Lower lobe of right lung (tissue), 2 donors: ENCODE measurements at places on chromosomes 4 and X.

- no peak overlapping the region for H3K27ac ChIP-seq
- no peak overlapping the region for H3K4me3 ChIP-seq
- no peaks in the 10 kb centered on the region for H3K36me3 ChIP-seq
Measured at GRCh38 chr4:52197306-52197705, 146.2 kb downstream of the SPATA18 start.

DNA sequence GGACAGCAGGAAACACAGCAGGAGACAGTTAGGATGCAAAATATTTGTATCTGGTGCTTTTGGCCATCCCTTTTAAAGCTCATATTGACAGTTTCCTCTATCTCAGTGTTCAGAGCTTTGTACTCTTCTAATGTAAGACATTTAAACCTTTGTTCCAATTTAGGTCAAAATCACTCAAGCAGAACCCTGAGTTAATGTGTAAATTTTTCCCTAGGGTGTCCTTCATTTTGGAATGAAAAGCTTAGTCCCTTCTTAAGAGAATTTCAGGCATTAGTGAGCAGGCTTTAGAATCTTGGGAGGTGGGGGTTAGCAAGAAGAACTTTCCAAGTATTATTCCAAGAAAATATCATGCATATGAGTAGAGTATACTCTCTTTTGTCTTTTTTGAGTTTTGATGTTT lies 188.7 kb downstream of the GBA3 start:
- DNase-seq, result no peak
- no peaks in the 10 kb centered on the region for H3K27me3 ChIP-seq
- H3K36me3 ChIP-seq, result no peaks in the 10 kb centered on the region
- no peak overlapping the region for H3K4me3 ChIP-seq
- H3K27ac ChIP-seq, result no peak overlapping the region
- no peaks in the 10 kb centered on the region for H3K4me1 ChIP-seq

DNA sequence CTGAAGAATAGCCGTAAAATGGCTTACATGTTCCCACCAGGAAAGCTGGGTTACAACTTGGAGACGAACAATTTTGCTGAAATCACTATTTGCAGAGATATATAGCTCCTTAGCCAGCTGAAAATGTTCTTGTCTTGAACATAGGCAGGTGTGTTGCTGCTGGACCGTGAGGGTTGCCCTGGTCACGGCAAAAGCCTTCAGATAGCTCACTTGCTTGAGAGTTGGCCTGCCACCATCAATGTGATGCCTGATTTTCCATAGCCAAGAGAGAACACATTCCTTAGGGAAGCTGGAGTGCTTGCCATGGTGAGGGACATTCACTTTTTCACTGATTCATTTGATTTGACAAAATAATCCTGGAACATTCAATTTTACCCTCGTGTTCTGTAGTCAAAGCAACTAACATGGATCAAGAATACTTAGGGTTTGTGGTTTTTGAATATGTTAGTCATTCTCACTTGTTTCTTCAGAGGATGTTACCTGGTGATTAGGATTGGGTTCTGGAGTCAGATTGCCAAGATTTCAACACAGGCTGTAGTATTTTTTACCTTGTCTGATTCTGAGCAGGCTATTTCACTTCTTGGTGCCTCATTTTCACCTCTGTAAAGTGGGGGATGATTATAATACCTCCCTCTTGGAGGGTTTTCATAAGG lies 536.9 kb downstream of the RAPGEF2 start:
- no peak overlapping the region for H3K27ac ChIP-seq
- no peaks in the 10 kb centered on the region for H3K36me3 ChIP-seq
- H3K4me1 ChIP-seq, result no peaks in the 10 kb centered on the region
- no peak overlapping the region for H3K4me3 ChIP-seq
- DNase-seq, result no peak

DNA sequence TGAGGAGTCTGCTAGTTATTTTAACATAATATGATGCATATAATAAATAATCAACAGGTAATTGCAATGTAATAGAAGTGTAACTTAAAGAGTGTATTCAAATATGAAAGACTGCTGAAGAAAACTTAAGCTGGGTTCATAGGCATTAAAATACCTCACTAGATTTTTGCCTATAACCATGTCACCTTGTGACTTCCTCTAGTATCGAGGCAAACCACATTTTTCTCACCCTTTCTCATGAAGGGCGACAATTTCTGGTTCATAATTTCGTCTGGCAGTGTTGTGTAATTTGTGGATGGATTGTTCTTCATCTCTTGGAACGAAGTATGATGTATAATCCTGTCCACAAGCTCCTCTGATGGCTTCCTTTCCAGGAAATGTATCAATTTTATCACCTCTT lies 16.0 kb downstream of the SULT1E1 start:
- no peak overlapping the region for H3K27ac ChIP-seq
- no peaks in the 10 kb centered on the region for H3K36me3 ChIP-seq
- DNase-seq, result no peak

GRCh38 chr4:6909970-6910339 lies 329 bp downstream of the TBC1D14 start:
- H3K27me3 ChIP-seq, result no peaks in the 10 kb centered on the region
- no peaks in the 10 kb centered on the region for H3K36me3 ChIP-seq
- H3K27ac ChIP-seq, result peak overlapping the region; percentile 97
- DNase-seq, result peak; percentile 77
- peak overlapping the region; percentile 90 for H3K4me3 ChIP-seq

- H3K36me3 ChIP-seq, result no peaks in the 10 kb centered on the region
- no peak overlapping the region for H3K27ac ChIP-seq
- H3K4me3 ChIP-seq, result no peak overlapping the region
Measured at GRCh38 chr4:82758701-82759685, 39.6 kb downstream of the SCD5 start.

- H3K36me3 ChIP-seq, result no peaks in the 10 kb centered on the region
- no peak overlapping the region for H3K27ac ChIP-seq
- H3K27me3 ChIP-seq, result no peaks in the 10 kb centered on the region
- H3K4me3 ChIP-seq, result no peak overlapping the region
- H3K4me1 ChIP-seq, result no peaks in the 10 kb centered on the region
- no peak for DNase-seq
Measured at GRCh38 chr4:158580064-158580463, 58.4 kb downstream of the RXFP1 start.

GRCh38 chr4:92299152-92299551 lies 4.6 kb upstream of the GRID2 start:
- no peaks in the 10 kb centered on the region for H3K36me3 ChIP-seq
- peaks cover under 1% of the 10 kb centered on the region for H3K4me1 ChIP-seq
- H3K4me3 ChIP-seq, result no peak overlapping the region
- peaks cover 18% of the 10 kb centered on the region for H3K27me3 ChIP-seq
- DNase-seq, result no peak

- H3K27ac ChIP-seq, result no peak overlapping the region
- no peak overlapping the region for H3K4me3 ChIP-seq
- no peaks in the 10 kb centered on the region for H3K4me1 ChIP-seq
- H3K27me3 ChIP-seq, result no peaks in the 10 kb centered on the region
Measured at GRCh38 chr4:13409324-13409723, 74.8 kb downstream of the RAB28 start.

DNA sequence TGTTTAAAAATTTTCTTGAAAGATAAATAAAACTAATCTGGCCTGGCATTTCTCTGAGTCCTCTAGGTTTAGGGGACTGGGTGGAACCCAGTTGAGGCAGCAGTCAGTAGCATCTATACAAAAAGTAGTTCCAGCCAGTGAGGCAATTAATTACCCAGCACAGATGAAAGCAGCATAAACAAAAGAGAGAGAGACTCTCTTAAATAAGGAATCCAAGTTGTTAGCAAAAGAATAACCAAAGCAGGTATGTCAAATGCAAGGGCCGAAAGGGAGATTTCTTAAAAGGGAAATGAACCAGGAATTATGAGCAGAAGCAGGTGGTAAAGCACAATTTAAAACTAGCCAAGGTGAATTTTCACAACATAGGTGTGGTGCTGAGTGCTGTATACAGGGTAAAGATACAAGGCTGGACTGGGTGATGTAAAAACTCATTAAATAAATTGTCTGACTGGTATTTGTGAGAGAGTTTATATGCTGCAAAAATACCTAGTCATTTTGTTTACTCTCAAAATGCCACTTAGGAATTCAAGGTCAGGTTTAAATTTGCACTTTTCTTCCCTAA lies 94.6 kb upstream of the GALNT7 start:
- no peak overlapping the region for H3K27ac ChIP-seq
- DNase-seq, result no peak
- no peaks in the 10 kb centered on the region for H3K4me1 ChIP-seq
- H3K36me3 ChIP-seq, result no peaks in the 10 kb centered on the region

DNA sequence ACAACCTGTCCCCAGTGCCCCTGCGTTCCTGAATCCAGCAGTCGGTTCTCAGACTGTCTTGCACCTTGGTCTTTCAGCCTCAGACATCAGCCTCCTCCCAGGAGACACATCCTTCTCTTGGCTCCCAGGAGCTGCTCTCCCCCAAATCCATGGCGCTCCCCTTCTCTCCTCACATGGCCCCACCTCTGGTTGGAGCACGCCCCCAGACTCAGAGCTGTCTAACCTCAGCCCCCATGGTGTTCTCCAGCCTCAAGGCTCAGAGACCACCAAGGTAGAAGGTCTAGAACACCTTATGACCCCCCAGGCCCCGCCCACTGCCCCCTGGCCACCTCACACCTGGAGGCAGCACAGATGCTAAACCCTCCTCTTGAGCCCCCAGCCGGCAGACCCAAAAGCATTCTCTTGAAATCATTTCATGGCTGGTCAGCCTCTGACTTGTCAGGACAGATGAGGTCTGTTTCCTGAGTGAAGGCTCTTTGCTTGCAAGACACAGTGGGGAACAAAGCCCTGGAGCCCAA lies 47.9 kb downstream of the ADRA2C start:
- H3K4me1 ChIP-seq, result no peaks in the 10 kb centered on the region
- peak; percentile 41 for DNase-seq
- H3K27me3 ChIP-seq, result peaks cover 20% of the 10 kb centered on the region
- H3K4me3 ChIP-seq, result no peak overlapping the region

- H3K27me3 ChIP-seq, result no peaks in the 10 kb centered on the region
- no peak overlapping the region for H3K4me3 ChIP-seq
- DNase-seq, result no peak
- H3K4me1 ChIP-seq, result no peaks in the 10 kb centered on the region
- H3K36me3 ChIP-seq, result no peaks in the 10 kb centered on the region
Measured at GRCh38 chrX:95762716-95763115, 921.9 kb upstream of the DIAPH2 start.

DNA sequence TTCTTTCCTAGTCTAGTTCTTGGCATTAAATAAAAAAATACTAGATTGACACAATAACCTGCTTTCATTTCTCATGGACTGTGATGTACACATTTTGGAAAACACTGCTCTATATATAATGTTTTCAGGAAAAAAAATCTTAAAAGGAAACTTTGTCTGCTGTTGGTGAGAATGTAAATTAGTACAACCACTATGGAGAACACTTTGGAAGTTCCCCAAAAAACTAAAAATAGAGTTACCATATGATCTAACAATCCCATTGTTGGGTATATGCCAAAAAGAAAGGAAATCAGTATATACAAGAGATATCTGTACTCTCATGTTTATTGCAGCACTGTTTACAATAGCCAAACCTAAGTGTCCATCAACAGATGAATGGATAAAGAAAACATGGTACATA lies 202.3 kb downstream of the PPP3CA start:
- no peak overlapping the region for H3K4me3 ChIP-seq
- DNase-seq, result no peak
- peaks cover 7% of the 10 kb centered on the region for H3K4me1 ChIP-seq
- no peaks in the 10 kb centered on the region for H3K36me3 ChIP-seq

DNA sequence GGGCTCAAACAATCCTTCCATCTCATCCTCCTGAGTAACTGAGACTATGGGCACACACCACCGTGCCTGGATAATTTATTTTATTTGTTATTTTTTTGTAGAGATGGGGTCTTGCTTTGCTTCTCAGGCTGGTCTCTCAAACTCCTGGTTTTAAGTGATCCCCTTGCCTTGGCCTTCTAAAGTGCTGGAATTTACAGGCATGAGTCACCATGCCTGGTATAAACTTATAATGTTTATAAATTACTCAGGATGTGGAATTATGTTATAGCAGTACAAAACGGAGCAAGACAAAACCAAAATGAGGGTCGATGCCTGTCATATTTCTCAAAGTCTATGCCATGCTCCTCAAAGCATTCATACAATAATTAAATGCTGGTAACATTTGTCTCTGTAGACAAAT lies 29.8 kb upstream of the TEX13C start:
- no peaks in the 10 kb centered on the region for H3K27me3 ChIP-seq
- H3K27ac ChIP-seq, result no peak overlapping the region
- no peak for DNase-seq
- H3K4me1 ChIP-seq, result no peaks in the 10 kb centered on the region
- no peaks in the 10 kb centered on the region for H3K36me3 ChIP-seq

DNA sequence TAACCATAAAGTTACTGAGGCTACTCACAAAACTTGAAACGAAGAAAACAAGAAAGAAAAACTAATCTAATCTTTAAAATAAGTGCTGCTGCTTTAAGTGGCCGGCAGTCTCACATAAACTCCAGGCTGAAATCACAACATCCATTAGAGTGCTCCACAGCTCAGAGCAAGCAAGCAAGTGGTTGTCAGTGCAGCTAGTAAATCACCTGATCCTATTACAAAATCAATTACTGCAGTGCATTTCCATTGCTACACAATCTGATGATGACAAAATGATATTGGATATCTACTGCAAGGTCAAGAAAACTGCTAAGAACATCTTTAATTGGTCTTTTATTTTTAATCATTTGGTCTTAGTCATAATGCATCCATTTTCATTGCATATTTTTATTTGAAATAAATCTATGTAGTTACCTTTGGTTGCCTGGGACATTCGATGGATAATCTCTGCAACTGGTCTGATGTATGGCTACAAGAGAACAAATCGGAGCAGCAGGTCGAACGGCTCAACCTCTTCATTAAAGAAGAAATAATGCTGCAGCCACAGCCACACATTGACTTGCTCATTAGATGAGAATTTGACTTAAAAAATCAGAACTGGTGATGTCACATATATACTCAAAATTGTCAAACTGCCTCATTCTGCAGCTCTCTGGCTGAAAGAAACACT lies 87.7 kb downstream of the FBXW7 start:
- H3K4me3 ChIP-seq, result no peak overlapping the region
- H3K27me3 ChIP-seq, result no peaks in the 10 kb centered on the region
- H3K36me3 ChIP-seq, result peaks cover 3% of the 10 kb centered on the region
- DNase-seq, result no peak
- H3K4me1 ChIP-seq, result peaks cover 5% of the 10 kb centered on the region

DNA sequence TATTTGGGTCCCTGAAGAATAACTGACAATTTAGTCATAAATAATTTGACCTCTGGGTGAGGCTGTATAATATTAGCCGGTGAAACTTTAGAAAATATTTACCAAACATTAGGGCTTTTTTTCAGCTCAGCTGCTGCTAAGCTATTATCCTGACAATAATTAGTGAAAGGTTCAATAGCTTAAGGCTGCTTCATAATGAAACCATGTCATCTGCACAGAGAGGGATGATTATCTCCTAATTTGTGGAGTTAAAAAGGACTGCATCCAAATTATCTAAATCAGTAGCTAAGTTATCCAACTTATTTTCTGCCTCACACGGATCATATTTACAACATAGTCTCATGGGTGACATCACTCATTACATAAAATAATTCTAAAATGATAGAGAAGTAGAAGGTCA lies 1249.8 kb downstream of the RAPGEF2 start:
- no peaks in the 10 kb centered on the region for H3K4me1 ChIP-seq
- H3K27ac ChIP-seq, result no peak overlapping the region
- H3K4me3 ChIP-seq, result no peak overlapping the region
- H3K36me3 ChIP-seq, result no peaks in the 10 kb centered on the region
- H3K27me3 ChIP-seq, result no peaks in the 10 kb centered on the region

- H3K4me3 ChIP-seq, result no peak overlapping the region
- H3K4me1 ChIP-seq, result peaks cover 9% of the 10 kb centered on the region
- no peaks in the 10 kb centered on the region for H3K36me3 ChIP-seq
- DNase-seq, result peak; percentile 53
- H3K27ac ChIP-seq, result no peak overlapping the region
Measured at GRCh38 chrX:78321809-78322208, 5.6 kb downstream of the CYSLTR1 start.
